Activated naive CD4-positive, alpha-beta T cell treated with anti-CD3 and anti-CD28 coated beads, Interleukin-2, amount 50 U/mL, for 72 hours (primary cell): ENCODE measurements at places on chromosomes 16 and 17. TPM values are rescaled to one million over a fixed set of nuclear protein-coding genes. Genes with fewer than 3 reads are reported as not detected.

DNA sequence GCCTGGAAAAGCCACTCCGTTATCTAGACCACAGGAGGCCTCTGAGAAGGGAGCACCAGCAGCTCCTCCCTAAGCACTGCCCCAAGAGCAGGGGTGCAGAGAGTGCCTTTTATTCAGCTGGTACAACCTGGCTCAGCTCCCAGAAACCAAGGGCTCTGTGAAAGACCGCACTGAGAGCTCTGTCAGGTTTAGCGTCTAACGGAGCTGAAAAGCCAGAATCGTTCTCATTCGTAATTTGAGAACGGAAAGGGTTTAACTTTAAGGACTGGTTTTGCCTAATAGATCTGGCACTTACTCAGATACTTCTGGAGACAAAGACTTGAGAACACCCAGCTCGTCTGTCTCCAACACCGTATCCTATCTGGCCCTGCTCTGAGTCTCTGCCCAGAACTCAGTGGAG is 13.5 kb downstream of the MPG start:
- no peak for DNase-seq

GRCh38 chr16:15604460-15605440 is 38.2 kb downstream of the MARF1 start:
- no peak for DNase-seq

DNA sequence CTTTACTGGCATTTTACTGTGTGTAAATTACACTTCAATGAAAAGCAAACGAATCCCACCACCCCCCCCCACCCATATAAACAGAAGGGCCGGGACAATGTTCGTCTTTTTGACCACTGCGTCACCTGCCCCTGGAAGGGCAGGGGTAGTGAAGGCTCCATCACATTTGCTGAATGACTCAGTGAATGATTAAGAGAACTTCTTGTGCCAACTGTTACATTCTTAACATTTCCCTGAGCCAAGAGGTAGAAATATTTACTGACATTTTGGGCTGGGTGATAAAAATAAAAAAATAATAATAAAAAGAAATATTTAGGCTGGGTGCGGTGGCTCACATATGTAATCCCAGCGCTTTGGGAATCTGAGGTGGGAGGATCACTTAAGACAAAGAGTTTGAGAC is 24.1 kb downstream of the C16orf96 start:
- no peak for DNase-seq

DNA sequence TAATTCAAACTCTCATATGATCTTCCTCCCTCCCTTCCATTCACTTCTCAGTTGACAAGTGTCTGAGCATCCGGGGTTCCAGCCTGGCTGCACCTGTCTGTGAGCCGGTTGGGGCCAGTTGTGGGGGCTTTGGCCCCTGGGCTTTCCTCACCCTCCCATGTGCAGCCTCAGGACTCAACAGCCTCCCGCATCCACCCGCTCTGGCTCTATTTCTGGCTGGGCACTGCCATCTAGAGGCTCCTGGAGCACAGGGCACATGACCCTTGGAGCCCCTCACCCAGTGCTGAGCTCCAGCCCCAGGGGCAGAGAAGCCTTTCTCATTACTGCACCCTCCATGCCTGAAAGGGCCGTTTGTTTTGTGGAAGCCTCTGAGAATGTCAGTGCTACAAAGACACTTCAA is 43.3 kb downstream of the HAPSTR1 start:
- DNase-seq = peak; percentile 66

DNA sequence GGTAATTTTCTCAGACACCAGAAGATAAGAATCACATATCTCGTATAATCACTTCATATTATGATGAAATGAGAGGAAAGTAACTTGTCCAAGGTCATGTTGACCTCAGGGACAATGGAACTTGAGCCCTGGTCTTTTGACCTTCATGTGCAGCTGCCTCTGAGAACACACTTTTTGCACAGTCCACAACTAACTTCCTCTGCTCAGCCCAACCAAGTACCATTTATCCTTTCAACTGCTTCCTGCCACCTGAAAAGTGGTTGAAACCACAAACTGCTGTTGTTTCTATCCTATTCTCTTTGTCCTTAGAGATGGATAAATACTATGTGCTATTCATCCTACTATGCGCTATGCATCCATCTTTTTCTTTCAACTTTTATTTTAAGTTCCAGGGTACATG is 2.3 kb upstream of the CCL1 start:
- DNase-seq = no peak

DNA sequence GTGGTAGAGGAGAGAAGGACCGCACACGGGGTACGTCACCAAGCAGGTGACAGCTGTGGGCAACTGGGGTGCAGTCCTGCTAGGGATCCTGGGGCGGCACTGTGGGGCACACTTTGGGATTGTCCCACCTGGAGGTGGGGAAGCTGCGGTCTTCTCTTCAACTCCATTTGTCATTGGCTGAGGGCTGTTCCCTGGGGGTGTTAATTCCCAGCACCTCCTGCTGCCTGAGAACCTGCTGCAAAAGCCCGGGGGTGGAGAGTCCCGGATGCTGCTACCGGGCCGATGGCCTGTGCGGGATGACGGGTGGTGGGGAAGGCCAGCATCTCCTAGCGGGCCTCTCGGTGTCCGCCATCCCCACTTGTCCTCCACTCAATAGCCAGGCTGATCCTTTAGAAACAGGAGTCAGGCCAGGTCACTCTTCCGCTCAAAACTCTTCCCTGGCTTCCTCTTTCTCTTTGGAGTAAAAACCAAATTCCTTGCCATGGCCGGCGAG is 100.2 kb downstream of the CYLD start:
- DNase-seq = no peak

DNA sequence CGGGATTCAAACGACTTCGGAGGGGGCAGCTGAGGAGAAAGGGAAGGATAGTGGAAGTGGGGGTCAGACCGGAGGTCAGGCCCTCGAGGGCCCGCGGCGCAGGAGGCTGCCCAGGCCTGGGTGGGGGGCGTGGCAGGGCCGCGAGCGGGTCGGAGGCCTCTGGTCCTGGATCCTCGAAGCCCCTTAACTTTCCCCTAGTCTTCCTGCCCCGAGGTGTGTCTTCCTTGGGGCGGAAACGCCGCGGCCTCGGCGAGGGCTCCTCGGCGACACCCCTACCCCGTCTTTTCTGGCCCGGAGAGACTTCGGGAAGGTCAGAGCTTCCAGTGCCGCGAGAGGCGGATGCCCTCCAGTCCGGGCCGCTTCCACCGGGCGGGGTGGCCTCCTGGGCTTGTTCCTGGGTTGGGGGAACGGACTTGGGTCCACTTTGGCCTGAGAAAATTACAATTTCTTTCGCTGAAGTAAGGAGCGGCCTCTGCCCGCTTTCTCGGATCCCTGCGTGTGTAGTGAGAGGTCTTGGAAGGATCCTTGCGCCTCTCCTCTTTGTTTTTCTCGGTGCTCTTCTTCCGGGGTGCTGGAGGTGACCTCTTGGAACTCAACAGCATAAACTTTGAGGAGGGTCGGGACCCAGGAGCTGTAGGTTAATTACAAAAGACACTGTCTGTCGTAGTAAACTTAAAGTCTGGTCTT is 491 bp downstream of the IST1 start:
- DNase-seq = no peak

DNA sequence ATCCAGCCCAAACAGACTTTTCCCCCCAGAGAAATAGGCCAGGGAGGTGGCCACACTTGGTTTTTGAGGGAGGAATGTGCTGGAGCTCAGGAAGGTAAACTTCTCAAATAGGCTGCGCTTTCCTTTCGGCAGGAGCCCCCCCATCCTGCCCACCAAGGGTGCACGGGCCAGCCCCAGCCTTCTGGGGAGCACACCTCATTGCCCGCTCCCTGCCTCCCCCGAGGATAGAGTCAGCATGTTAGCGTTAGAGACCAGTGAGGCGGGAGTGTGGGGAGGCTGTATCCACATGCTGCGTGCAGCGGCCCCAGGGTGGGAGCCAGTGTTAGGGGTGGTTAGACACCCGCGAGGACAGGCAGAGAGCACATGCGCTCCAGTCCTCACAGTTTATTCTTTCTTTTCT is 42.3 kb downstream of the PIPOX start:
- DNase-seq = no peak

DNA sequence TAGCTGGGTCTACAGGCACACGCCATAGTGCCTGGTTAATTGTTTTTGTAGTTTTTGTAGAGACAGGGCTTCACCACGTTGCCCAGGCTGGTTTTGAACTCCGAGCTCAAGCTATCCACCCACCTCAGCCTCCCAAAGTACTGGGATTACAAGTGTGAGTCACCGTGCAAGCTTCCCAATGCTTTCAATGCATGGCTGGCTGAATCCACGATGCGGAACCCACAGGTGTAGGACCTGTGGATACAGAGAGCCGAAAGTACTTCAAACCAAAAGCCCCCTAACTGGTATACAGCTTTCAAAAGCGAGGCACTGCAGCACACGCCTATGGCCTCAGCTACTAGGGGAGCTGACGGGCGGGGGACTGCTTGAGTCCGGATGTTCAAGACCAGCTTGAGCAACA is 44.8 kb downstream of the METTL16 start:
- no peak for DNase-seq

GRCh38 chr17:10683853-10684252 is 13.5 kb downstream of the SCO1 start:
- no peak for DNase-seq

- DNase-seq = peak; percentile 84
These were observed 45.6 kb downstream of the PRMT7 start for GRCh38 chr16:68356249-68356918.

DNA sequence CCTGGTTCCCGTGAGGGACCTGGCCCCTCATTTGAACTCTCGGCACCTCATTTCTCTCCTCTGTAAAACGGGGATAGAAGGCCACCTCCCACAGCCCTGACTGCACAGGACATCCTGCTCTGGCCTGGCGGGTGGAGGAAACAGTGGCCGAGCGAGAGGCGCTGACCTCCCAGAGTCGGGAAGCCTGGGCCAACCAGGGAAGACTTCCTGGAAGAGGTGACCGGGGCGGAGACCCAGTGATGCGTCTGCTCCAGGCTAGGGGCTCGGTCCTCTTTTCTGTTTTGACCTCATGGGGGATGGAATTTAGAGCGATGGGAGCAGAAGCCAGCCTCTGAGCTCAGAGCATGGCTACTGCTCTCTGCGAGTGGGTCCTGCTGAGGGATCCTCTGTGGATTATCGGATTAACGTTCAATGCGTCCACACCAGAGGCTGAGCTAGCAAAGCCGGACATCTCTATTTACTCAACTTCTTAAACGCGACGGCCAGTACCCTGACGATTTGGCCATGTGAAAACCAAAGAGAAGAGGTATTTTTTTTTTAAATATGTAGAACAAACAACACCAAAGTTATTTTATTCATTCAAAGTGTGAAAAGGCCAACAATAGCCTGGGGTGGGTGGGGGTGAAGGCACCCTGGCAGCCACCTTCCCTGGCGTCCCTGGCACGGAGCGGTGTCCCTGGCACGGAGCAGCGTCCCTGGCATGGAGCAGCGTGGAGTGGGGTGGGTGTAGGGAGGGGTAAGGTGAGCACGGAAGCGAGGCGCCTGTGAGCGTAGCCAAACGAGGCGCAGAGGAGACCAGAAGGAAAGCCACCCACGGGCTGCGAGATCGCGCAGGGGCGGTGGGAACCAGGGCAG is 9.2 kb upstream of the MSLN start:
- no peak for DNase-seq

GRCh38 chr17:18353541-18353940 is 9.8 kb downstream of the SHMT1 start:
- DNase-seq = no peak

DNA sequence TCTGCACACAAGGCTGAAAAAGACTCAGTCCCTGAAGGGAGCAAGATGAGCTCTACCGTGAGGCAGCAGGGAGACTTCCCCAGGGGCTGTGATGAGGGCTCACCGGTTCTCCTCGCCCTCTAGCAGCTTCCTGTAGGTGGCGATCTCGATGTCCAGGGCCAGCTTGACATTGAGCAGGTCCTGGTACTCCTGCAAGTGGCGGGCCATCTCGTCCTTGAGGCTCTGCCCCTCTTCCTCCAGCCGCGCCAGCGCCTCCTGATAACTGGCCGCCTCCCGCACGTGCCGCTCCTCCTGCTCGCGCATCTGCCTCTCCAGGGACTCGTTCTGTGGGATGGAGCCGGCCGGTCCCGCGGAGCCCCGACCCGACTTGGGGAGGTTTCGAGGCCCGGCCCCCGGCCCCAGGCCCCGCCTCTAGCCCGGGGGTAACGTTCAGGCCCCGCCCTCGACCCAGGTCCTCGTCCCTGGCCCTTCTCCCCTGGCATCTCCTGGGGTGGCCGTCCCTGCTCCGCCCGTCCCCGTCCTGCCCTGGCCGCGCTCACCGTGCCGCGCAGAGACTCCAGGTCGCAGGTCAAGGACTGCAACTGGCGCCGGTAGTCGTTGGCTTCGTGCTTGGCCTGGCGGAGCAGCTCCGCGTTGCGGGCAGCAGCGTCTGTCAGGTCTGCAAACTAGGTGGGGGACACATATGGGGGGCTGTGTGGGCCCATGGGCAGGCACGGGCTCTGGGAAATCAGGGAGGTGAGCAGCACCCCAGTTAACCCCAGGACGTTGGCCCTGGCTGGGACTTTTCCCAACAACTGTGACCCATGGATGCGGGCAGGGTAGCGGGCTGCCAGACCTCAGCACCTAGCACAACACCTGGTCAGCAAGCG is 3.9 kb downstream of the GFAP start:
- DNase-seq = no peak

GRCh38 chr16:9195287-9195686 is 103.8 kb downstream of the HAPSTR1 start:
- DNase-seq = no peak

GRCh38 chr16:85601730-85602401 is 11.3 kb upstream of the GSE1 start:
- DNase-seq = no peak

- DNase-seq = no peak
These were observed 181.6 kb upstream of the CACNG3 start for GRCh38 chr16:24074574-24074973.

GRCh38 chr17:33977729-33978514 is 277.2 kb upstream of the CCL2 start:
- no peak for DNase-seq

DNA sequence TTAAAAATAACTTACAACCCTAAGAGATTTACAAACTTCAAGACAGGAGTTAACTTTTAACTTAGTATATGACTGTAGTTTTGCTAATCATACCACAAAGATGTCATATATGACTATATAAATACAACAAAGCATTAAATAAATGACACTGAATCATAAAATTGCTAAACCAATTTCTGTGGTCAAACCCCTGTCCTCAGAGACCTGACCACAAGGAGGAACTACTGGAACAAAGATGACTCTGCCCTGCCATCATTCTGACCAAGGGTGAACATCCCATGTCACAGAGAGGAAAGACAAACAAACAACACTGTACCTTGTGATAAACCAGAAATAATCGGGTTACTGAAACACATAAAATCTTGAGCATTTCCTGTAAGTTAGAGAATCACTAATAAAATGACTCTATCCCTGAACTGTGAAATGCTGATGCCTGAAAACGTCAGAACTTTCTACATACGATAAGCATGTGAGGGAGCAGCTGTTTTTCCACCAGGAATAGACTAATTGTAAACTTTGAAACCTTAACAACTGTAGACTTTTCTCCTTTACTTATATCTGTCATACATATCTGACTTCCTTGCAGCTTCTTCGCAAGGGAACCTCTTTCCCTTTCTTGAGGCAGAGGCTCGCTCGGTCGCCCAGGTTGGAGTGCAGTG is 47.9 kb downstream of the WDR59 start:
- DNase-seq = peak; percentile 38

The SPIRE2 gene
- 2.6 TPM for total RNA-seq

The DPEP1 gene
- total RNA-seq = not detected

The ABCA9 gene
- total RNA-seq = not detected
